Activated T-cell treated with anti-CD3 and anti-CD28 coated beads, Interleukin-2, amount 50 U/mL, for 72 hours (primary cell): ENCODE measurements at places on chromosomes 16 and 17.

DNA sequence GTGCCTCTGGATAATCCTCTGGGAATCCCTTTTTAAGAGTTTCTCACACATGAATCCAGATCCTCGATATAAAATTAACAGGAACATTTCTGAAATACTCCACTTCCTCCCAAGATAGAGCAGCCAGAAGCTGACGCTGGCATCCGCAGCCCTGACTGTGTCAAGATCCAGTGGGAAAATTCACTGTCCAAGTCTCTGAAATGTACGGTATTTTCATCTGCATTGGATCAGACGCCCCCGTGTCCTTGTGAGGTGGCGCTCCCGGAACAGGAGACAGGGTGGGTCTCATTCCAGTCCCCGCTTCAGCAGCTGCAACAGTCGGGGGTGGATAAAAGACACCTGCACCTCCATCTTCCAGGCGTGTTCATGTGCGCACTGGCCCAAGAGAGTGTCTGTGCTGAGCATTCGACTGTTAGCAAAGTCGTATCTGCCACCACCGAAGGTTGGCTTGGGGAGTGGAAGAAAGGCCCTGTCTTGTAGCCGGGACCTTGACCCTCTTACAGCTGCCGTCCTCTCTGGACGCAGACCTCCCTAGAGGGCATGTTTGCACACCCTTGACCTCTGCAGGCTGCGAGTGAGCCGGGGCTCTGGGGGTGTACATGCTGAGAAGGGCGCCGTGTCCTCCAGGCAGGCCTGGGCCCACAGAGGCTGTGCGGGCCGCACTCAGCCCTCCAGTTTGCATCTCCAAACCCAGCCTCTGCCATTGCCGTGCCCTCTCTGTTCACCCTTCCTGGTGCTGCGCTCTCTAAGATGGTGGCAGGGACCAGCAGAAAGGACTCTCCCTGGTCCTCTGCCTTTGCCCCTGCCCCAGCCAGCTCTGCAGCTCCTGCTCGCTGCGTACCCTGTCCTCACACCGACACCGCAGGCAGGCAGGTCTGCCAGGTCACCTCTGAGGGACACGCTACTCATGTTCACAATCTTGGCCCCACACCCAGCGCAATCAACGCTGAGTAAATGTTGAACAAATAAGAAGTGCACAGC is 72.0 kb upstream of the CHMP6 start:
- H3K4me3 ChIP-seq: no peak overlapping the region
- no peak for DNase-seq
- no peaks in the 10 kb centered on the region for H3K27me3 ChIP-seq
- no peak overlapping the region for H3K27ac ChIP-seq
- no peaks in the 10 kb centered on the region for H3K4me1 ChIP-seq

- no peaks in the 10 kb centered on the region for H3K27me3 ChIP-seq
- H3K4me1 ChIP-seq: peaks cover 20% of the 10 kb centered on the region
- peaks cover 6% of the 10 kb centered on the region for H3K36me3 ChIP-seq
- peak overlapping the region; percentile 93 for H3K4me3 ChIP-seq
- H3K27ac ChIP-seq: peak overlapping the region; percentile 95
Observed at GRCh38 chr17:44222112-44222869, 2.8 kb upstream of the UBTF start.

- no peaks in the 10 kb centered on the region for H3K36me3 ChIP-seq
- H3K4me1 ChIP-seq: peaks cover 14% of the 10 kb centered on the region
- no peak overlapping the region for H3K4me3 ChIP-seq
- no peak for DNase-seq
- H3K27me3 ChIP-seq: no peaks in the 10 kb centered on the region
Observed at GRCh38 chr16:85733155-85733838, 17.6 kb downstream of the C16orf74 start.

DNA sequence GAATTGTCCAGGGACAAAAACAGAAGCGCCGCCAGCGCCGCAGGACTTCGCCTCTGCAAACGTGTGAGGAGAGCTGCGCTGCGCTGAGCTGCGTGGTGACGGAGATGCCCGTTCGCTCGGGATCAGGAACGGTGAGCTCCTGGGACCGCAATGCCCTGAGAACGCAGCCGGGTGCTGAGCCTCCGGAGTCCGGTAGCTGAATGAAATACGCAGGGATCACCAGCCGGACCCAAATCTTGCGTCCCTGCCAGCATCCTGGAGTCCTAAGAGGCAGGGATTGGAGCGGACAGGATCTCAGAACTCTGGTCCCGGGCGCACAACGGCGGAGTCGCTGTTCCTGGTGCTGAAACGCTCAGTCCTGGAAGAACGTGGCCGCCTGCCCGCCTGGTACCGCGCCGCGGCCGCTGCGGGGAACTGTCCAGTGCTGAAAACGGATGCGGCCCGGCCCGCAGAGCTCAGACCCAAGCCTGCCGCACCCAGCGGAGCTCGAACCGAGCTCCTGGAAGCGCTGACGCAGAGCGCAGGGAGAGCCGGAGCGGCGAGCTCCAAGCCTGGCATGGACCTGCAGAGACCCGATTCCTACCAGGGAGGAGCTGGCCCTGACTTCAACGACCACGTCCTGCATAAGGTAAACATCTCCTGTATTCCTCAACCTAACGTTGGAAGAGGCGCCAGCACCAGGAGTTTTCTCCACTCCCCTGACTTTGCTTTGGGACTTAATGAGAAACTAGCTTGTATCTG is 41.5 kb downstream of the CD300LF start:
- H3K4me1 ChIP-seq: peaks cover 4% of the 10 kb centered on the region
- no peak overlapping the region for H3K27ac ChIP-seq
- no peak overlapping the region for H3K4me3 ChIP-seq
- H3K27me3 ChIP-seq: peaks cover 54% of the 10 kb centered on the region
- no peaks in the 10 kb centered on the region for H3K36me3 ChIP-seq
- DNase-seq: peak; percentile 75

- peaks cover 2% of the 10 kb centered on the region for H3K36me3 ChIP-seq
- H3K4me1 ChIP-seq: peaks cover 14% of the 10 kb centered on the region
- H3K27ac ChIP-seq: no peak overlapping the region
Observed at GRCh38 chr16:56828647-56829046, 36.4 kb upstream of the SLC12A3 start.

GRCh38 chr17:76265624-76266243 is 586 bp downstream of the UBALD2 start:
- peaks cover 28% of the 10 kb centered on the region for H3K36me3 ChIP-seq
- peak overlapping the region; percentile 97 for H3K4me3 ChIP-seq
- H3K4me1 ChIP-seq: peaks cover 65% of the 10 kb centered on the region
- no peaks in the 10 kb centered on the region for H3K27me3 ChIP-seq
- peak; percentile 58 for DNase-seq

GRCh38 chr17:56850591-56850990 is 16.6 kb downstream of the DGKE start:
- no peak overlapping the region for H3K4me3 ChIP-seq
- DNase-seq: no peak
- peaks cover 4% of the 10 kb centered on the region for H3K36me3 ChIP-seq
- peaks cover 7% of the 10 kb centered on the region for H3K4me1 ChIP-seq

GRCh38 chr17:12438813-12439586 is 226.7 kb upstream of the MYOCD start:
- no peaks in the 10 kb centered on the region for H3K4me1 ChIP-seq
- no peaks in the 10 kb centered on the region for H3K36me3 ChIP-seq
- no peak for DNase-seq
- no peak overlapping the region for H3K27ac ChIP-seq

DNA sequence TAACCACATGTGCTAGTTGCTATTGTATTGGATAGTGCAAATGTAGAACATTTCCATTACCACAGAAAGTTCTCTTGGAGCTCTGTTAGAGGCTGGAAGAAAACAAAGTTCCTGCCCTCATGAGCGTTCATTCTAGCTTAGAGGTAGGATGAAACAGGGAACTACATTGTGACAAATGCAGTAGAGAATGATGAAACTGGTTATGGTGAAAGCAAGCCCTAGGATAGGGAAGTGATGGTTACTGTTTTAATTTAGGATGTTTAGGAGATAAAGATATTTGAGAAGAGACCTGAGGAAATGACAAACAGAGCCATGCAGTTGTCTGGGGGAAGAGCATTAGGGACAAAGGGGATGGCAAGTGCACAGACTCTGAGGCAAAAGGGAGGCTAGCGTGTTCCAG is 50.7 kb downstream of the AATF start:
- H3K27me3 ChIP-seq: no peaks in the 10 kb centered on the region
- DNase-seq: no peak
- no peaks in the 10 kb centered on the region for H3K4me1 ChIP-seq
- no peak overlapping the region for H3K4me3 ChIP-seq
- H3K27ac ChIP-seq: no peak overlapping the region
